ENCODE measurements at places on chromosomes 12 and 14.
A peak's percentile ranks its signal among the peaks of the same experiment; 100 is the strongest.

GRCh38 chr12:60494244-60494643 lies 898.4 kb downstream of the SLC16A7 start:
- peak; percentile 55 for DNase-seq

DNA sequence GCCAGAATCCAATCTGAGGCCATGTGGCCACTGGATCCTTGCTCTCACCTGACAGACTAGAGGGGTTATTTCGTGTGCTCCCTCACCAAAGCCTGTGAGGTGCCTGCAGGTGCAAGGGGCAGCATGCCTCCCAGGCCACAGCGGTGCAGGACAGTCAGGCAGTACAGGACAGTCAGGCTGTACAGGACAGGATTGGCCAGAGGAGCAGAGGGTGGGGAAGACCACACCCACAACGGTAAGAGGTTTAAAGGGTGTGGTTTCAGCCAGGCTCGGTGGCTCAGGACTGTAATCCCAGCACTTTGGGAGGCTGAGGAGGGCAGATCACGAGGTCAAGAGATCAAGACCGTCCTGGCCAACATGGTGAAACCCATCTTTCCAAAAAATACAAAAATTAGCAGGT lies 3.1 kb upstream of the BRF1 start:
- DNase-seq = no peak

- DNase-seq = peak; percentile 92
Observed at GRCh38 chr14:70754991-70755390, 54.3 kb downstream of the MAP3K9 start.

DNA sequence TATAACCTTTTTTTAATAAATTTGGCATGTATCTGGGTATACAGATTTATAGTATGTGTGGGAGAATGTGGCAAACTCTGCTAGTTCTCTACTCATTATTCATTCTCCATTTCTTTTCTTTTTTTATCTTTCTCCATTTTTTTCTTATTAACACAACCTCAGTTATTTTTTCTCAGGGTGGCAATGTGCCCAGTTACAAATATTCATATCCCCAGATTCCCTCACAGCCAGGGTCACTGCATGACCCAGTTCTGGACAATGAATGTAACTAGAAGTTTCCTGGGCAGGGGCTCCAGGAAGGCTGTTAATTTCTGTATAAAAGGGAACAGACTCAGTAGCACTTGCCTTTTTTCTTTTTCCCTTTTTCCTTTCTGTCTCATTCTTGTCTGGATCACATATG lies 95.6 kb downstream of the VCPKMT start:
- DNase-seq = no peak

GRCh38 chr14:19975291-19975690 lies at the start of gene OR4K15:
OR4K15 (plus strand) TSS chr14:19975591; CDS start chr14:19975591, 0 bp downstream.
- no peak for DNase-seq

GRCh38 chr12:48542300-48542928 lies 17.0 kb downstream of the OR8S1 start:
- peak; percentile 49 for DNase-seq

DNA sequence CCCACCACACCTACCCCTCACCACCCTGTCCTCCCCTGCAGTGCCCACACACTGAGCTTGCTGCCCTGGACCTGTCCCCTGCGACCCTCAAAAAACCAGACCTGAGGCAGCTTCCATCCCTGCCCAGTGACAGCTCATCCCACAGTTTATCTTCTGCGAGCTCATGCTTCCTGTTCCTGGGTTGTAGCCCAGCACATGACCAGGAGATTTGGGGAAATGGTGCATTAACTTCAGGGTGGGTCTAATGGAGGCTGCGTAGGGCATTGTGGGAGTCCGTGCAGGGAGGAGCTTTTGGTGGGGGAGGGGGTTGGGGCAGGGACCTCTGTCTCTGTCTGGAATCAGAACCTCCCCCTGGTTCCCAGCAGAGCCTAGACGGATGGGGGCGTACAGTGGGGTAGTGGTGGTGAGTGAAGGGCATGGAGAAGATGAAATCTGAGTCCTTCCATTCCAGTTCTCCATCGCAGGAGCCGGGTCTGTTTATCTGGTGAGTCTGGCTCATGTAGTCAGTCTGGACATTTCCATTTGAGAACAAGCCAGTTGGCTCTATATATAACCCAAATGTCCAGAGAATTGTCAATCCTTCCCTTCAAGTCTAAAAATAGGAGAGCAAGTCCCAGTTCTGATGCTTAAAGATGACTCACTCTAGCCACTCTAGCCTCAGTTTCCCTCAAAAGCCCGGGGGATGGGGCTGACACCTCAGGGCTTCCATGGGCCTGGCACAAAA lies 270.9 kb downstream of the CACNA1C start:
- no peak for DNase-seq

- DNase-seq = no peak
Observed at GRCh38 chr14:106276326-106277267, 750.2 kb downstream of the TMEM121 start.

DNA sequence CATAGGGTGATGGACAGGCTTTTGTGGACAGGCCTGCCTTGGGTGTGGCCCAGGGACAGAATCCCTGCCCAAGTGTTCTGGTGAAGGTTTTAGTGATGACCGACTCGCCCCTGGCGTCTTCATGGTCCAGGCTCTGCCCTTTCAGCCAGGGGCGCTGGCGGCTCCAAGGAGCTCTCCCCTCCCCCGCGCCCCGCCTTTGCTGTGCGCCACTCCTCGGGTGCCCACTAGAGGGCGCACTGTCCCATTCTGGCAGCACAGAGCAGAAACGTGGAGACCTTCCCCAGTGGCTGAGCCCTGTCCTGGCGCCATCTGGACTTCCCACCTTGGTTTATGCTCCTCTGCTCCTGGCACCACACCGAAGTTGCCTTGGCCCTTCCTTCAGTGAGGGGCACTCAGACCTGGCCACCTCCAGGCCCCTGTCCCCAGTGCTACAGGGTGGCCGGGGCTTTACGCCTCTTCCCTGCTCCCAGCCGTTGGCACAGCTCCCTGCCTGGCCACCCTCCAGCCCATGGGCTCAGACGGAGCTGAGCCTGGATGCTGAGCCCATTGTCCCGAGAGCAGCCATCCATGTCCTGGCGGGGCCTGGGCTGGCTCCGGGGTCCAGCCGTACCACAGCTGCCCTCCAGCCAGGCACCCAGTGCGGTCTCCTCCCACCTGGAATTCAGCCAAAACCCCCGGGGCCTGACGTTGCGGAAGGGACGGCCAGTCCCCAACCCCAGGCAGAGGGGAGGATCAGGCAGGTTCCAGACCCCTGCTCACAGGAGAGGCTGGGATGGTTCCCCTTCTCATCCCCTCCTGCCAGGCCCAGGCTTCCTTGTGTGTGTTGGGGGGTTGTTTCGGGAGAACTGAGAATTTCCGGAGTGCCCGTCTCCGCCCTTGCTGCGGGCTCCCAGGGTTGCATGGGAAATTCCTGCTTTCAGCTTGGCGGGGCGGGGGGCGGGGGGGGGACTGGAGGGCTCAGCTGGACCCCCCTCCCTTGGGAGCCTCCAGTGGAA lies 5.6 kb upstream of the CRIP1 start:
- peak; percentile 82 for DNase-seq

DNA sequence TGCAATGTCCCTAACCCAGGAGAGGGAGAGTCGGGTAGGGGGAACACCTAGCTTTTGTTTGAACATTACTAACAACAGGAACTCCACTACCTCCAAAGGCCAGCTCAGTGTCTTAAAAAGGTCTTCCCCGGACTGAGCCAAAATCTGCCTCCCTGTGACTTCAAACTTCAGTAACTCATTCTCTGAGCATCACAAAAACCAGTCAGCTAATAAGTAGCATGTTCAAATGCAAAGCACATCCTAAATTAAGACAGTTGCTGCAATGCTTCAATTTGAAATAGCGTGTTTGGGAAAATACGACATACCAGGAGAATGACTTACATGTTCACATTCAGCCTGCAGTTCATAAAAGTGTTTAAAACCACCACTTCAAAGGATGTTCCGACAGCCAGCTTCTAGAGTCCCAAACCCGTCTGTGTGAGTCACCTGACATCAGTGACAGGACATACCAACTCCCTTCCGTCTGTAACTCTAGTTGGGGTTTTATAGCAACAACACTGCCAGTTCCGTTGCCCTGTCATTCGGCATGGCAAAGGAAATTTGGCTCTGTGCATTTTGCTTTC lies 13.0 kb downstream of the ZFP36L1 start:
- peak; percentile 64 for DNase-seq

DNA sequence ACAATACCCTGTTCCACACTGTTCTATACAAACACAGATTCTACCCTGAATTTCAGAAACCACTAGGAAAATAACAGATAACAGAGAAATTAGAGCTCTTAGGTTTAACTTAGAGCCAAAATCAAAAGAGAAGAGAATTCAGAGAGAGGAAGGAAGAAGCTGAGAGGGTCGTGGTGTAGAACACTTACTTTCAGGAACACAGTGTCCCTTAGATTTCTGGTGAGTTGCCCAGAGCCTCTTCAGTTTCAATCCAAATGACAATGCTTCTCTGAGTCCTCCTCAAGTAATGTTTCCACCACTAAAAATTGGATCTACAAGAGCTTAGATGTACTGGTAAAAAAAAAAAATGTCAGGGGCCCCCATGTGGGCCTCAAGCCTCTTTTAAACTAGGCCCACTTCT lies 2.6 kb downstream of the YAF2 start:
- DNase-seq = no peak

GRCh38 chr14:61113561-61114225 lies 132.6 kb downstream of the SLC38A6 start:
- DNase-seq = no peak

DNA sequence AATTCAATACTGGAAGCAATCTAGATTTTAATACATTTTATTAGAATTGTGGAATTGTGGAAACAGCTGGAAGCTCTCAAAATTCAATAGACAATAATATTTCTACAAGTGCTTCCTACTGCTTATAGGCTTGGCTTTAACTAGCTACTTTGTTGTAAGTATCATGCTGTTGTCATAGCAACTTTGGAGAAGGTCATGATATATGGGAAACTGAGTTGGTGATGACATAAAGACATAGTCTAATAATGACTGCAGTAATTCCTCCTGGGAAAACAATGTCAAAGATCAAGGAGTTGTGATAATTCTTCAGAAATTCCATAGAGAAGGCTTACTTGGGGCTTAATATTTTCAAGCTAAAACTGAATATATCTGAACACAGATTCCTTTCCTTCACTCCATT lies 266.6 kb downstream of the KIF21A start:
- no peak for DNase-seq

- peak; percentile 1 for DNase-seq
Observed at GRCh38 chr12:128729628-128730121, 94.1 kb downstream of the SLC15A4 start.

DNA sequence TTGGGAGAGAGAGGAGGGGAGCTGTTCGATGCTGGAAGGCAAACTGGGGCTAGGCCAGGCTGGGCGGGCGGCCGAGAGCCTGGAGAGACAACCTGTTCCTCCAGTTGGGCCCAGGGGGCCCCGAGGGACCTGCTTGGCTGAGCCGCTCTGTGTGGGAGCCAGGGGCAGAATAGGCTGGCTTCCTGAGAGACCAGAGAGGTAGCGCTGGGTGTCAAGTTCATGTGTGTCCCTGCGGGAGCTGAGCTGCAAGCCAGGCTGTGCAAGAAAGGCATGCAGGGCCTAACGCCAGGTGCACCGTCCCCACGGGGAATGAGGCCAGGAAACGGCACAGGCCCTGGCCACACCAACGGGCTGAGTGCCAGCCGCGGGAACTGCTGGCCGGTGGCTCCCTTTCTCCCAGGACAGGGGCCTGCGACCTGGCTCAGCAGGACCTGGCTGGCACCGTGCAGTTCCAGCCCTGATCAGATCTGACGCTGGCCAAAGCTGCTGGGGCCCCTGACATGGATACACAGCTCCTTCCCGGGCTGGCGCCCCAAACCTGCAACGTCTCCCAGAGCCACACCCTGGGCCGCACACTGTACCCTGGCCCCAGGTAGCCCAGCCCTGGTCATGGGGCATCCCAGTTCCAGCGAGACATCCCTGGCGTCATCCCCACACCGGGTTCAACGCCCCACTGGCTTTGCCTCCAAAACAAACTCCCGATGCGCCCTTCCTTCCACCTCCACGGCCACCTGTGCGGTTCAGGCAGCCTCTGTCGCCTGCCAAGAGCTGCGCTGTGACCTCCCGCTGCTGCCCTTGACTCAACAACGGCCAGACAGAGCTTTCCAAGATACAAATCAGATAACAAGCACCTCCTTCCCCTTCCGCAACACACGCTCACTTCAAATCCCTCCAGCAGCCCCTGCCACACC lies 65.0 kb downstream of the RFLNA start:
- DNase-seq = no peak

DNA sequence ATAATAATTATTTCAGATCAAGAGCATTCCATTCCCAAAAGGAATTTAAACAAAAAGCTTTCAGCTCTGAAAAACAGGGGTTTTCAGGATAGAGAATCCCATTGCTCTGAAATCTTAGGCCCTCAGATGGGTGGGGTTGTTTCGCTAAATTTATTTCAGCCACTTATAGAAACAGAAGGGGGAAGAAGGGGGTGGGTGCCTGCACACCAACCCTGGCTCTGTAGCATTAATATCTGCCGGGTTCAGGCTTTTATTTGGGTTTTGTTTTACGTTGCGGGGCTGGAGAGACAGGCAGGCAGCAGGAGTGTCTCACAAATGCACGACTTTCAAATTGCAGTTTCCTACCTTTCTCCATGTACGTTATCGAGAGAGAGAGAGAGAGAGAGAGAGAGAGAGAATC lies 12.5 kb upstream of the ZFP36L1 start:
- no peak for DNase-seq

DNA sequence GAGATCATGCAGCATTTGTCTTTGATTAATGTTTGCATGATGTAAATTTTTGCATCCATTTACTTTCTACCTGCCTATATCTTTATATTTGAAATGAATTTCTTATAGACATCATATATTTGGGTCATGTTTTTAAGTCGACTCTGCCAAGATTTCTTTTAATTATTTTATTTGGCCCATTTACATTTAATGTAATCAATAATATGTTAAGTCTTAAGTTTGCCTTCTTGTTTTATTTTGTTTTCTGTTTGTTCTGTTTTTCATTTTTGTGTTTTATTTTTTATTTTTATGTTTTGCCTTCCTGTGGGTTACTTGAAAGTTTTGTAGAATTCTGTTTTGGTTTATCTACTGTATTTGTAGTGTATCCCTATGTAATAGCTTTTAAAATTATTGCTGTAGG lies 33.2 kb upstream of the GUCY2C start:
- DNase-seq = no peak

- DNase-seq = no peak
Observed at GRCh38 chr14:56138928-56139327, 20.7 kb downstream of the PELI2 start.

DNA sequence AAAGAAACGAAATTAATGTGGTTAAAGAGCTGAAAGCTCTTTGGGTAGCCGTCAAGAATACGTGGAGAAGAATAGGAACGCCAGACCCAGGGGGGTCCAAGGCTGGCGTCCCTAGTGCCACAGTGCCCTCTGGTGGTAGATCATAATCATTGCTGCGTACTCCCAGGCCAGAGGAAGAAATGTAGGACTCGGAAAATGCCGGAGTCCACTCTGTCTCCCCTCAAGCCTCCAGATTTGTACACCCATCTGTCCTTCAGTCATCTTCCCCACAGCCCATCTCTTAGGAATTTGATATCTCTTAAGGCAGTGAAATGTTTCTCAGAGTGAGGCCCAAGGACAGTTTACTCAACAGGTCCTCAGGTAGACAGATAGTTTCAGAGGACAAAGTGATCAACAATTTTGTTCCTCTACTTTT lies 25.4 kb upstream of the PLEKHG6 start:
- peak; percentile 72 for DNase-seq
